ENCODE measurements at places on chromosomes 6 and 20.

GRCh38 chr6:129696843-129697242 is 13.1 kb downstream of the ARHGAP18 start:
- DNase-seq: no peak

GRCh38 chr6:30686009-30686907 is at the start of gene PPP1R18:
PPP1R18 (minus strand) TSS chr6:30686645; CDS start chr6:30686018, 627 bp downstream.
- DNase-seq: no peak

DNA sequence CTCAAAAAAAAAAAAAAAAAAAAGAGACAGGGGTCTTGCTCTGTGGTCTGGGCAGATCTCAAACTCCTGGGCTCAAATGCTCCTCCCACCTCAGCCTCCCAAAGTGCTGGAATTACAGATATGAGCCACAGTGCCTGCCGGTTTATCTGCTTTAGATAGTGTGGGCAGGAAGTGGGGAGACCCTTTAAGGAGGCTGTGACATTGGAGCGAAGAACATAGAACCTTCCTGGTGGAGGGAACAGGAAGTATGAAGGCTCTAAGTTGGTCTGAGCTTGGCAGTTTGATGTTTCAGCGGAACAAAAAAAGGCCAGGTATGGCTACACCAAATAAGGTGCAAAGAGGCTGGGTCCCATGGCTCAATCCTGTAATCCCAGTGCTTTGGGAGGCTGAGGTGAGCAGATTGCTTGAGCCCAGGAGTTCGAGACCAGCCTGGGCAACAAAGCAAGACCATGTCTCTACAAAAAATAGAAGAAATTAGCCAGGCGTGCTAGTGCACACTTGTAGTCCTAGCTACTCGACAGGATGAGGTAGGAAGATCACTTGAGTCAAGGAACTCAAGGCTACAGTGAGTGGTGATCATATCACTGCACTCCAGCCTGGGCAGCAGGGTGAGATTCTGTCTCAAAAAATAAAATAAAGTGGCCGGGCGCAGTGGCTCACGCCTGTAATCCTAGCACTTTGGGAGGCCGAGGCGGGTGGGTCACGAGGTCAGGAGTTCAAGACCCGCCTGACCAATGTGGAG is 8.7 kb upstream of the ZMYND8 start:
- DNase-seq: no peak

GRCh38 chr6:155434096-155434495 is 21.5 kb downstream of the NOX3 start:
- DNase-seq: no peak

DNA sequence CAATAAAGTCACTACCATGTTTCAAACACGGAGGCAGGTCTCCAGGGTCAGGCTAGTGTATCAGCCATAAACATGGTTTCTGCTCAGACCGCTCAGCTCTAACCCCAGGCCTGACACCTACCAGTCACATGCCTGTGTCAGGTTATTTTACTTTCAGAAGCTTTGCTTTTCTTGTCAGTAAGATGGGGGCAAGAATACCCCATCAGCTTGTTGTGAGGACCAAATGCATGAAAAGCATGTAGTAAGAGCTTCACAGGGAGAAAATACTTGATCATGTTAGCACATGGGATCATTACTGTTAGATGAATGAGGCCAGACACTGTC is 65.2 kb upstream of the PIM1 start:
- DNase-seq: no peak

DNA sequence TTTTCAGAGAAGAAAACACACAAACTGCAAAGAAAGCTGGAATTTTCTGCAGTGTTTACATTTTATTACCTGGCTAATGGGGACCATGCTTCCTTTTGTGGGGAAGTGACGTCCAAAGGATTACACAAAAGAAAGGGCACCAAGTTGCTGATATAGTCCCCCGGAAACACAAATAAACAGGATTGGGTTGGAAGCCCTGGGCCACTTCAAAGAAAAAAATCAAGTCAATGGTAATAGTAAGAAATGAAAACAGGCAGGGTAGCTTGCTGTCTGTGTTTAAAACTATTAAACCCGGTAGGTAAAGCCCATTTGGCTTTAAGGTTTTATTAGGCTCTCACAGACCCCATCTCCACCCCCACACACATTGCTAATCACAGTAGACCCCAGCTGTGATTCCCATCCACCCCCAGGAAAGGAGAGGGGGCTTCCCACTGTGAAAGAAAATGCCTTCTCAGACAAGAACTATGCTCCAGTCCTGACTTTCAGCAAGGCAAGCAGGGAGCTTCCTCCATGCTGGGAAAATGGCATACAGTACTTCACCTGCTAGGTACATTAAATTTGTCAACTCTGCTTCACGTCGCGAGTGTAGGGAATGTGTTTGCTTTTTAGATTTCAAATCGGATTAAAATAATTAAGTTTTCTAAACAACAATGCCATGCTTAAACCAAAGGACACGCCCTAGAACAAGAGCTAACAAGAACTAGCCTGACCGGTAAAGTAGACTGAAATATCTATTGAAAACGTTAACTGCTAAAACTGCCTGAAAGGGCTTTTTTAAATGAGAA is 1.1 kb downstream of the PERP start:
- no peak for DNase-seq

DNA sequence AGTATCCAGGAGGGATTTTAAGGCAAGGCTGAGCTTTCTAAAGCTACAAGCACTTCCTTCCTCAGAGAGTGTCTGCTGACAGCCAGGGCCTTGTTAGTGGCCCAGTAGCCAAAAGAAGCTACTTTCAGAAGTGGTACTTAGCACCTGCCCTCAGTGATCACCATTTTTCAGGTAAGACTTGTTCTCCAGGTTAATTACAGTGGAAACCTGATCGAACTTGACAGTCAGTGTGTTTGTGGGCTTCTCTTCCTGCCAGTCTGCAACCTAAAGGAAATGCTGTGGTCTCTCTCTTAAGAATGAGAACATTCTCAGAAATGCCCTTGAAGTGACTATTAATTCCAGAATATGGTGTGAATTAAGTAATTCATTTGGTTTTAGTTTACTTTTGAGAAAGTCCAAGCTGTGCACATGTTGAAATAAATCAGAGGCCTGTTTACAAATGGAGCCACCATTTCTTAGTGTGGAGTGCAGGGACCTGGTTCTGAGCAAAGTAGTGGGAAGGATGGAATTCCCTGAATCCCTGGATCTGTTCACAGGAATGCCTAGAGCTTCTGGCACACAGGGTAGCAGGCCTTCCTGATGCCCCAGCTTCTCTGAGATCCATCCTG is 185.3 kb upstream of the AGPAT4 start:
- DNase-seq: no peak

GRCh38 chr20:9359561-9360308 is 154.7 kb upstream of the LAMP5 start:
- DNase-seq: peak; percentile 59

- no peak for DNase-seq
Measured at GRCh38 chr6:9646342-9647070, 768.4 kb downstream of the TFAP2A start.

DNA sequence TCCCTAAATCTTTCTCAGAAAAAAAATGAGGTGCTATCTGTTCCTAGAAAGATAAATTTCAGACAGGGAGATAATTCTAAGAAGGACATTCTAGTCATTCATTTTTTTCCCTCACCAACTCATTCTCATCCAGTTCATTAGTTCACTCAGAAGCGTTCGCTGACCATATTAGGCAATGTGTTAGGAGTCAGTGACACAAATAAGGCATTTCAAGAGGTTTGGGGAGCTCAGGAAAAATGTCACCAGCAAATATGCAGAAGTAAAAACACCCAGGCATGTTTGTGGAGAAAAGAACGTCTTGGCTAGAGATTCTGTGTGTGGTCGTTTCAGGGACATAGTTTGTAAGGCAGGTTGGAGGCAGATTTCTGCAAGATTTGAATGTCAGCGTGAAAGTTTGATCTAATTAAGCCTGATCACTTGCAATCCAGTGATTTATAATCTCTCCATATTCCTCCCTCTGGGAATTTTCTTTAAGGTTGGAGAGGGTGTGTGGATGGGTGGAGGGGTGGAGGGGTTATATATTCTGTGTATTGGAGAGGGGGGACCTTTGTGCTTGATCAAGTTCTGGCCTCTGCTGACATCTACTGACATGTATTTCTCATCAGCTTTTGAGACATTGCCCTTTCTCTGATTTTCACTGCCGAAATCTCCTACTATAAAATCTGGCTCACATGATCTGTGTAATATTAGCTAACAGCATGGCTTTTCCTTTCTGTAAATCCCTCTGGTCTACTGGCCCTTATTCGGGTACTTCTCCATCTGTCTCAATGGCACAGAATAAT is 3.6 kb downstream of the MYCT1 start:
- DNase-seq: no peak

GRCh38 chr6:28940294-28940857 is 16.6 kb upstream of the TRIM27 start:
- DNase-seq: no peak

GRCh38 chr6:34521463-34522285 is 34.5 kb downstream of the SPDEF start:
- no peak for DNase-seq

DNA sequence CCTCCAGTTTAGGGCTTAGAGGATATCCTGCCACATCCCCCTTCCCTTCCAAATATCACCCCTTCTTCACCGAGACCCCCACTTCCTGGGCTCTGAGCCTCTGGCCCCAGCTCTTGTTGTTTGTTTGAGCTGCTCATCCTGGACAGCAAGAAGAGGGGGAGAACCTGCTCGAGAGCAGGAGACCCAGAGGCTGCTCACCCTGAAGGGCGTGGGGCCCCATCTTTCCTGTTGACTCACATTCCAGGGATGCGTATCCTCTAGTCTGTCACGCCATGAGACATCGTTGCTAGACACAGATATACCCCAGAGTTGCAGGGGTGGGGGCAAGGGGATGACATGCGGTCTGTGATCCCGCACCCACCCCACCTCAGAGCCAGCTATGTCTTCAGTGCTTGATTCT is 5.7 kb upstream of the TNXB start:
- no peak for DNase-seq
